Right ventricle myocardium inferior (tissue), 1 donor: ENCODE measurements at places on chromosomes 16 and 17. TPM values are rescaled to one million over a fixed set of nuclear protein-coding genes. Genes with fewer than 3 reads are reported as not detected.

The LUC7L3 gene
- total RNA-seq = 49.3 TPM

GRCh38 chr17:64155751-64156544, 26.0 kb upstream of the ERN1 start:
- peak; percentile 82 for DNase-seq

- DNase-seq = peak; percentile 57
Measured at GRCh38 chr17:81244358-81245023, 5.4 kb downstream of the NDUFAF8 start.

The MYH8 gene
- not detected for total RNA-seq

DNA sequence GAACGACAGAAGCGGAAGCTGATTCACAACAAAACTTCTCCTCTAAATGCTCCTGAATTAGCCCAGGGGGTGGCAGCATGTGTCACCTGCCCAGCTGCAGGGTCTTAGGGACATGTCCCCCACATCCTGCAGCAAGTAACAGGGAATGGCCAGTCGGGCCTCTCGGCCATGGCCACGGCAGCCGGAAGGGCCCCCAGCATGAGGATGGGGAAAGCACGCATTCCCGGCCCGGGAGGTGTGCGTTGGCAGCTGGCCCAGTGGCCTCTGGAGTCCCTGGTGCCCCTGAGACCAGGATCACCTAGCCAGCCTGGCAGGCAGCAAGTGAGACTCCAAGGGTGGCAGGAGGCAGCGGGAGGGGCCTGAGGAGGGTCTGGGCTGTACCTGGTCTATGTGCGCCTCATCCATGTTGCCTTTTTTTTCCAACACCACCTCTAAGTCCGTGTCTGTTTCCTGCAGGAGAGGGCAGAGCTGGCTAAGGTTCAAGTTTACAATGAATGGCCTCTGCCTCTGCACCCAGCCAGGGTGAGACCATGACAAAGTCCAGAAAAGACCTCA, 7.0 kb downstream of the KNOP1 start:
- peak; percentile 32 for DNase-seq

- no peak for DNase-seq
Measured at GRCh38 chr16:3882531-3882930, 2.0 kb upstream of the CREBBP start.

The SLC35G6 gene
- not detected for total RNA-seq

DNA sequence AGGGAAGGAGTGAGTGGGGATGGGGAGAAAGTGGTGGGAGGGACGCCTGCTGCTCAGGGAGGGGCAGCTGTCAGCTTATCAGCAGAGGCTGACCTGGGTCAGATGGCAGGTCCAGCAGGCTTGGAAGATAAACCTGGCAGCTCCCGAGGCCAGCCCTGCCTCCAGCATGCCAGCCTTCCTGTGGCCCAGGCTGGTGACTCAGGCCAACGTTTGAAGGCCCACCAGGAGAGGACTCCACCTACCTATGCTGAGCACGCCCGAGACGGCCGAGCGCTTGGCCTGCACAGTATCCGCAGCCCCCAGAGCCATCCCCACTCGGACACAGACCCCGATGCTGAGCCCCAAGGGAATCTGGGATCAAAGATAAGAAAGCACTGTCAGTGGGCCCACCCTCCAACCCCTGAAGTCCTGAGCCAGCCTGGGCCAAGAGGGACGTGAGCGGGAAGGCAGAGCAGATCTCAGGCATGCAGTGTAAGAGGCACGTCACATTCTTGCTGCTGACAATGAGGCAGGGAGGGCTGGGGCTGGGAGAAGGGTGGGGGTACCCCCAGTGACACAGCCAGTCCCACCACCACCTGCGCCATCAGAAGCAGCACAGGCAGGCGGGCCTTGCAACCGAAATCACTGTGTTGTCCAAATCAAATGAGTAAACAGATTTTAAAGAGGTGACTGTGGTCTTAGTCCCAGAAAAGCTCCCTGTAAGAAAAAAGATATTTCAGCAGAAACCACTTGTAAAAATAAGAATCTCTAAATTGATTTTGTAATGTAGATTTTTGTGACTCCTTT, 12.4 kb downstream of the SLC47A2 start:
- DNase-seq = peak; percentile 74

DNA sequence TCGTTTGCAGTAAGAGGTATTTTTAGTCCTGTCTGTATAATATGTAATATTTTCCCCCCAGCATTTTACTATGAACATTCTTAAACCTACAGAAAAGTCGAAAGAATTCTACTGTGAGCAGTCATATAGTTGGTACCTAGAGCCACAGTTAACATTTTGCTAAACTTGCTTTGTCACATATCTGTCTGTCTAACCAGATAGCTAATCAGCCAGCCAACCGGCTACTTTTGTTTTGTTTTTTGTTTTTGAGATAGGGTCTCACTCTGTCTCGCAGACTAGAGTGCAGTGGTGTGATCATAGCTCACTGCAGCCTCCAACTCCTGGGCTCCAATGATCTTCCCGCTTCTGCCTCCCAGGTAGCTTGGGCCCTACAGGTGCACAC, 73.3 kb downstream of the ABCC1 start:
- DNase-seq = no peak

The ADAT1 gene
- 19.5 TPM for total RNA-seq

DNA sequence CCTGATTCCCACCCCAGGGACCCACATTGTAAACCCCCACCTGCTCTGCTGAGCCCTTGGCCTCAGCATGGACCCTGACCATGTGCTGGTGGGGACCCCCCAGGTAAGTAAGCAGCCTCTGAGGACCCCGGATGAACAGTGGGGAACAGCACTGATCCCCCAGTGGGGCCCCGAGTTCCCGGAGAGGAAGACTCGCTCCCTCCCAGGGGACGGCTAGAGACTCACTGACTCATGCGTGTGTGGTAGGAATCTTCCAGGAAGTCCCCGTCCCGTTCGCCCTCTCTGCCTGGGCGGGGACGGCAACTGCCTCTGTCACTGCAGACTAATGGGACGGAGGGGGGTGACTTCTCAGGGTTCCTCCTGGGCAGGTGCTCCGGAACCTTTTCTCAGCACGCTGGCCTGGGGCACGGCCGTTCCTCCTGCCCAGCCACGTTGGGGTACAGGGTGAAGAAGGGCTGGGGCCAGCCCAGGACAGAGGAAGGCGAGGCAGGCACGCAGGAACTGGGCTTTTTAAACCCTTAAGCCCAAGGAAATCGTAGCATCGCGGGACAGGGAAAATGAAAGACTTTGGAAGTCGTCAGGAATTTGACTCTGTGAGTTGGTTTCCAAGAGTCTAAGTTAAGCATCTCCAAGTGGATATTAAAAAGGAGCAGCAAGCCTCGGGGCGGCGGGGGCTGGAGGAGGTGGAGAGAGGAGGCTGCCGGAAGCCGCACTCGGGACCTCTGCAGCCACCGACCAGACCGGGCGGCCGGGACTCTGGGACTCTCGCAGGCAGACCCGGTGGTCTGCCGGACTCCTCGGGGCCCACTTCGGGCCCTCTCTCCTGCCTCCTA, 178.7 kb downstream of the SEC14L1 start:
- peak; percentile 88 for DNase-seq

The KRTAP9-4 gene
- not detected for total RNA-seq
